Kasumi-1 (cell line): ENCODE measurements at places on chromosomes 6 and 20.

DNA sequence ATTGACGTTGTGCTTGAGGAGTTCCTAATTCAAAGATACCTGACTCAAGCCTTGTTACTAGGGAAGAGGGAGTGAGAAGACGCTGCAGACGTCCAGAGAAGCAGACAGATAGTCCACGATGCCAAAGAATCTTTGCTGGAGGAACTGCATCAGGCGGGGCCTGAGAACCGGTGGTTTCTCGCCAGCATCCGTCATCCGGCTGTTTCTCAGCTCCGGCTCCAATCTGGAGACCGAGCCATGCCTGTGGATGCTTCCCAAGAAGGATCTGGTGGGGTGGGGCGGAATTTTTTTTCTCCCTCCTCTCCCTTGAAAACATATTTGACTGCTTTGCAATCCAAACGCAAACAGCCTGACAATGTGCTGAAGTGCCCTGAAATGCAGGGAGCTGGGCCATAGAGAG, 125.8 kb upstream of the SRSF6 start:
- no peak for DNase-seq

- DNase-seq: no peak
Measured at GRCh38 chr6:93789532-93789931, 370.2 kb upstream of the EPHA7 start.

DNA sequence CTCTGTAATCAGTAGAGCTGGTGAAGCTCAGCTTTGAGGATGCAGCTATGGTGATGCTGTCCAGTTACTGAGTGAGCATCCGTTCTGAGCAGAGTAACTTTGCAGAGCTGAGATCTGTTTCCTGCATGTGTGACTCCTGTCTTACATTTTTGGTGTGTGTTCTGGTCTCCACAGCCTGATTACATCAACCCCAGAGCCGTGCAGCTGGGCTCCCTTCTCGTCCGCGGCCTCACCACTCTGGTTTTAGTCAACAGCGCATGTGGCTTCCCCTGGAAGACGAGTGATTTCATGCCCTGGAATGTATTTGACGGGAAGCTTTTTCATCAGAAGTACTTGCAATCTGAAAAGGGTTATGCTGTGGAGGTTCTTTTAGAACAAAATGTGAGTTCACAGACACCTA, 81.6 kb downstream of the FAM120B start:
- DNase-seq: no peak

- DNase-seq: no peak
Measured at GRCh38 chr6:166143011-166143410, 24.6 kb downstream of the TBXT start.
